ENCODE measurements at places on chromosomes 16 and 17.

DNA sequence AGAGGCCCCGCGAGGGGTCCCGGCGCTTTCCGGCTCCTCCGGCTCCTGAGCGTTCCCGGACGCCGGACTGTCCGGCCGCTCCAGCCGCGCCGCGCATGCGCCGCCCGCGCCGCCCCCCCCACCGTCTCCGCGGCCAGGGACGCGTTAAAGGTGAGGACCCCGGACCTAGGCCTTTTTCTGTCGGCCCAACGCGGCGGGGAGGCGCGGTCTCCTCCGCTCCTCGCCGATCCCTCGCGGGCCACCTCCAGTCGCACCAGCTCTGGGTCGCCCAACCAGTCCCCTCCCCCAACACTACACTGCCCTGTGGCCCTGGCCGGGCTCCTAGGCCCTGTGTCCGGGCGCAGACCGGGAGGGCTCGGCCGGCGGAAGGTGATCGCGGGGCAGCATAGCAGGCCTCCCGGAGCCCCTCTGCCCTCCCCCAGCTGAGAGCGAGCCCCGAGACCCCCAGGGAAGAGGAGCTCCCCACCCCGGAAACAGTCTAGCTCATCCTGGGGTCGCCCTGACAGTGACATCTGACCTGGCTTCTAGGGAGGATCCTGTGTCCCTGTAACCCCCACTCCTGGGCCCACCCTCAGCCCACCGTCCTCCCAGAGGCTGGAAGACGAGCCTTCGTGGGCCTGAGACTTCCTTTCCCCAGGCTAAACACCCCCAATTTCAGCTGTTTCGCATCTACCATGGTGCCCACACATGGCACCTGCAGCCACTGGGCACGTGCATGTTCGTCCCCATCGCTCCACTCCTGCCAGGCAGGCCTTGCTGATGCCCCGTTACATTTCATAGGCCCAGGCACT is 14.7 kb upstream of the BCAR1 start:
- DNase-seq, result peak; percentile 66

DNA sequence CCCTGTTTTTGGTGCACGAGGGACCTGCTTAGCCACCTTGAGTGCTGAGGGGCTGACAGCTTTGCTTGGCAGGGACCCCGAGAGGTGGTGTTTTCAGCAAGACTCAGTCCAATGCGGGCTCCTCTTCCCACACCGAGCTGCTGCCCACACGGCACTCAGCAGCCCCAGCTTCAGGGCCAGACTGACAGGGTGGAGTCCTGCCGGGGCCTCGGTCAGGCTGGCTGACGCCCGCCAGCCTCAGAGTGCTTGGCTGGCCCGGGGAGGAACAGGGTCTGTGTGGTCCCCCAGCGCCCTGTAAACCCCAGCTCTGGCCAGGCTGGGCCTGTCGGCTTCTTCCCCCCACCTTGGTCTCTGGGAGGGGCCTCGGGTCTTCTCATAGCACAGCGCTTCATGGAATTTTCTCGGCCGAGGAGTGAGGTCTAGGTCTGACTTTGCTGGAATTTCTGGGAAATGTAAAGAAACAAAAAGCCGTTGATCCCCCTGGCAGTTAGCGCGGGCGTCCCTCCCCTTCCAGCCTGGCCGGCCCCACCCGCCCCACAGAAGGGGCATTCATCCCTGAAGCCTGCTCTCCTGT is 2.6 kb downstream of the SOX8 start:
- no peak for DNase-seq

- DNase-seq, result no peak
Observed at GRCh38 chr16:27431773-27432532, 30.0 kb downstream of the IL21R start.

DNA sequence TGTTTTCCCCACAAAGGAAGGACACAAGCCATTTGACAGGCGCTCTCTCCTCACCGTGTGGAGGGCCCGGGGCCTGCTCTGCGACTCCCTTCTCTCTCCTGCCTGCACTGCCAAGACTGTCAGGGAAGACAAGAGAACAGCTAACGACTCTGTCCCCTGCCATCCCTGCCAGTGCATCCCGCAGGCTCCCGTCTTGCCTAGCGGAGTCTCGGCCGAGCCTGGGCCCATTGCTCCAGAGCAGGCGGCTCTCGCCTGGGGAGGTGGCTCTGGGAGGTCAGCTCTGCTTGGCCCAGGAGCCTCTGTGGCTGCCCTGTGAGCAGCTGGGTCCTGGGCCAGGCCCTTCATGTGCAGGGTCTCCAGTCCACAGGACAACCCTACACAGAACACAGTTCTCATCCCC is 53.0 kb downstream of the WNT3 start:
- no peak for DNase-seq

DNA sequence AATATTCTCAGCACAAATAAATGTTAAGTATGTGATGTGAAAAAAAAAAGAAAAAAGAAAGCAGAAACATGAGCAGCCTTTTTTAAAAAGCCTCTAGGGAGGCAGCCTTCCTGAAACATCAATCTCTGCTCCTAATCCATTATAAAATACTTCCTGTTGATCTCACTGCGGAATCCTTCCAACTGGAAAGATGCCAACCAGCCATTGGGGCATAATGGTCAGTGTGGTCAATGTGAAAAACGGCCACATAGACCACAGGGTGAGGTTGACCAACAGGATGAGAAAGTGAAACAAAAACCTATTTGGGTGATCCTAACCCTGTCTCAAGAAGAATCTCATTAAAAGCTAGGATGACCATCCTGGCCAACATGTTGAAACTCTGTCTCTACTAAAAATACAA is 26.1 kb upstream of the ABCA8 start:
- DNase-seq, result no peak

DNA sequence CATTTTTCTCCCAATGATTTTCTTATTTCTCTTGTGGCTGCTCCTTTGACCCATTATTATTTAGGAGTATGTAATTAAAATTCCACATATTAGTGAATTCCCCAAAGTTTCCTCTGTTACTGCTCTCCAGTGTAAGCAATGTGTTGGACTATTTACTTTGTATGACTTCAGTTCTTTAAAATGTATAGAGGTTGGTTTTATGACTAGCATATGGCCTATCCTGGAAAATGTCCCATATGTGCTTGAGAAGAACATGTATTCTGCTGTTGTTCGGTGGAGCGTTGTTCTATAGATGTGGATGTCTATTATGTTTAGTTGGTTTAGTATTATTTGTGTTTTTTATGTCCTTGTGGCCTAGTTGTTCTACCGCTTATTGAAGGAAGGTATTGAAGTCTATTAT is 6.0 kb upstream of the NT5M start:
- DNase-seq, result no peak
